ENCODE measurements at places on chromosomes 13 and 19.

- DNase-seq = no peak
Observed at GRCh38 chr13:40356011-40356410, 310.4 kb downstream of the FOXO1 start.

DNA sequence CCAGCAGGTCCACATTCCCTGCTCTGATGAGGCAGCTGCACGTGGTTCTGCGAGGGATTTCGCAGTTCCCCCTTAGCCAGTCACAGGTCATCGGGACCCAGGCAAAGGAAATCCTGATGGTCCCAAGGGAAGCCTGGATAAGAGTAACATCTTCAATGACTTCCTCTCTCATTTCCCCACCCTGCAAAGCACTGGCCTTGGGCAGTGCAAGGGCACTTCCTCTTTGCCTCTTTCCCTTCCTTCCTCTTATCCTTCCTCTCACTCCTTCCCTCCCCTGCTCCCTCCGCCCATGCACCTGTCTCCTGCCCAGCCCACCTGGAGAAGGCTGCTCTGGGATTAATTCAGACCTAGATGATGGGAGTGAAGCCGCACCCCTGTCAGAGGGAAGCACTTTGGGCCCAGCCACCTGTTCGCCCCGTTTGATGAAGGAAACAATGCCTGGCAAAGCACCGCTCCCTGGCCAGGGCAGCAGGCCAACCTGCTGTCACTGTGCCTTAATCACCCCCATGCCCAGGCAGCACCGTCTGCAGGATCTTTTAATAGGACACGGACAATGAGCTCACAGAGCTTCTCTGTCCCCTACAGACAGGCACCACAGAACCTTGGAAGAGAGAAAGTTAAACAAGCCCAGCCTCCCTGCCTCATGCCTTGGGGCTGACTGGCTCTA, 113.5 kb upstream of the PABPC3 start:
- no peak for DNase-seq

GRCh38 chr19:39481229-39481545, 549 bp downstream of the TIMM50 start:
- DNase-seq = no peak

- DNase-seq = no peak
Observed at GRCh38 chr13:33069365-33069764, 53.1 kb downstream of the KL start.

GRCh38 chr19:47707135-47707925, 5.9 kb upstream of the EHD2 start:
- DNase-seq = peak; percentile 49

GRCh38 chr13:28489524-28489931, 5.4 kb downstream of the FLT1 start:
- DNase-seq = no peak

- no peak for DNase-seq
Observed at GRCh38 chr13:43285933-43286597, 262.7 kb downstream of the DNAJC15 start.

- no peak for DNase-seq
Observed at GRCh38 chr13:107203146-107203847, 635.4 kb upstream of the ARGLU1 start.

- DNase-seq = no peak
Observed at GRCh38 chr19:2512523-2513431, 36.9 kb downstream of the GADD45B start.

DNA sequence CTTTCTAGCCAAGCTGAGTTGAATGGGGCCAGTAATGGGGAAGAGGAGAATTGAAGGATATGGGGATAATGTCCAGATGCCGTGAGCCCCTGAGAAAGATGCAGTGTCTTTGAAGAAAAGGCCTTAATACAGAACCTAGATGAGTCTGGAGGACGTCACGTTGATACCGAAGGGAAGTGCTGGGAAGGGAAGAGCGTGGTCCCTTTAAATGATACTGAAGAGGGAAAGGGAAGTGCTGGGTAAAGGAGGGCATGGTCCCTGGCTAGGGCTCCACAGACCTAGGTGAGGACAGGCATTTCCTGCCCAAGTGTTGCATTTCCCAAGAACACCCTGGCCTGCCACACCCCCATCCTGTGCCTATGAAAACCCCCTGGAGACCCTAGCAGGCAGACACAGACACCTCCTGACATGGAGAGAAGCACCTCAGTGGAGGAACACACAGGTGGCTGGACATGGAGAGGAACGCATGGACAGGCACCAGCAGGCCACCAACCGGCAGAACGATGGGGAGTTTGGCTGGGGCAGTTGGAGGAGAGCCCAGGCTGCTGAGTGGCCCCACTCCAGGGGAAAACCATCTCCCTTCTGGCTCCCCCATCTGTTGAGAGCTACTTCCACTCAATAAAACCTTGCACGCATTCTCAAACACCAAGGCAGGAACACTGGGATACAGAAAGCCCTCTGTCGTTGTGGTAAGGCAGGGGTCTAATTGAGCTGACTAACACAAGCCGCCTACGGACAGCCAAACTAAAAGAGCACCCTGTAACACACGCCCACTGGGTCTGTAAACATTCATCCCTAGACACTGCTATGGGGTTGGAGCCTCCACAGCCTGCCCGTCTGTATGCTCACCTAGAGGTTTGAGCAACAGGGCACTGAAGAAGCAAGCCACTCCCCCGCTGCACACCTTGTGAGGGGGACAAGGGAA, 34.9 kb upstream of the POMP start:
- DNase-seq = no peak

GRCh38 chr13:93769101-93769500, 542.5 kb downstream of the GPC6 start:
- DNase-seq = no peak

DNA sequence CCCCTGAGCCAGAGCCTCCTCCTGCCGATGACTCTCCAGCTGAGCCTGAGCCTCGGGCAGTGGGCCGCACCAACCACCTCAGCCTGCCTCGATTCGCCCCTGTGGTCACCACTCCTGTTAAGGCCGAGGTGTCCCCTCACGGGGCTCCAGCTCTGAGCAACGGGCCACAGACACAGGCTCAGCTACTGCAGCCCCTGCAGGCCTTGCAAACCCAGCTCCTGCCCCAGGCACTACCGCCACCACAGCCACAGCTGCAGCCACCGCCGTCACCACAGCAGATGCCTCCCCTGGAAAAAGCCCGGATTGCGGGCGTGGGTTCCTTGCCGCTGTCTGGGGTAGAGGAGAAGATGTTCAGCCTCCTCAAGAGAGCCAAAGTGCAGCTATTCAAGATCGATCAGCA, 3.6 kb downstream of the KMT2B start:
- DNase-seq = no peak

DNA sequence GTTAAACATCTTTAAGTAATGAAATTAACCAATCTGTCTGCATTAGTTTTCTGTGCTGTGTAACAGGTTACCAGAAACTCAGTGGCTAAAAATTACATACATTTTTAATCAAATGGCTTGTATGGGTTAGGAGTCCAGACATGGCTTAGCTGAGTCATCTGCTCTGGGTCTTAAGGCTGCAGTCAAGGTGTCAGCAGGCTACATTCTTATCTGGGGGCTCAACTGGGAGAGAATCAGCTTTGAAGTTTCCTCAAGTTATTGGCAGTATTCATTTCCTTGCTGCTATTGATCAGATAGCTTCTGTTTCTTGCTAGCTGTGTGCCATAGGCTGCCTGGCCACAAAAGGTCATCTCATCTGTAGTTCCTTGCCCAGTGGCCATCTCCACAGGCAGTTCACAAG, 1163.0 kb downstream of the DIAPH3 start:
- DNase-seq = no peak
